Midbrain (tissue), 1 donor: ENCODE measurements at places on chromosomes 5 and 9.

DNA sequence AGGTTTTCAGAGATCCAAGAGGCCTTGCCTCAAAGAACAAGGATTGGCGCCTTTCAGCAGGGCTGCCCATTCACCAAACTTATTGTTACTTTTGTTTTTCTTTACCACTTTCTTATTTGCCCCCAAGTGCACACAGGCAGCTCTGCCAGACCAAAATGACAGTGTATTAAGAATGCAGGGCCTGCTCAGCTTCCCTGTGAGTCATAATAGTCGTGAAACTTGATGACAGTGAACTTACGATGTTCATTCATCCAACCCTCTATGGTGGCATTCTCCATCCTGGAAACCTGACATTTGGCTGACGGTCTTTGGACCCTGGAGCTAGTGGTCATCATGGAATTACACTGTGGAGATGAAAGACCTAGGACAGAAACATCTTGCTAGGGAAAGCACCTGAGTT lies 44.3 kb downstream of the UBE2QL1 start:
- DNase-seq, result no peak

DNA sequence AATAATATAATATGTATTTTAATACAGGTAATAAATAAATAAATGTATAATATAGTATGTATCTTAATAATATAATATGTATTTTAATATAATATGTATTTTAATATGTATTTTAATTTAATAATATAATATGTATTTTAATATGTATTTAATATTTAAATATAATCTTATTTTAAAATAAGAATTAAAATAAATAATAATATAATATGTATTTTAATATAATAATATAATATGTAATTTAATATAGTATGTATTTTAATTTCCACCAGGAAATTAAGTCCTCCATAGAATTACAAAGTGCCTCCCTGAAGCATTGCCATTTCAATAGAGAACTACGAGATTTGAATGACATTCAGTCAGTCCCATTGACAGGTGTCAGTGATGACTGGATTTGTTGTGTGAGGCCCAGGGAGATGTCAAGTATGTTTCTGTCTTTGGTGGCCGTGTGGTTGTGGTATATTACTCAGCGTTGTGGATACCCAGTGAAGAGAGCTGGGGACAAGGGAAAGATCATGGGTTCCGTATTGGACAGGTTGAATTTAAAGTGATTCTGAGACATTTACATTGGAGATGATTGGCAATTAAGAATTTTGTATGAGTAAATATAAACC lies 14.2 kb upstream of the C5orf46 start:
- DNase-seq, result no peak

- no peak for DNase-seq
Observed at GRCh38 chr5:150510460-150511263, 2.7 kb downstream of the NDST1 start.

GRCh38 chr9:106828070-106828469 lies 34.9 kb upstream of the ZNF462 start:
- no peak for DNase-seq

GRCh38 chr5:147830035-147830434 lies 1.4 kb downstream of the SPINK1 start:
- DNase-seq, result no peak

- no peak for DNase-seq
Observed at GRCh38 chr9:18622186-18622836, 148.4 kb downstream of the ADAMTSL1 start.

DNA sequence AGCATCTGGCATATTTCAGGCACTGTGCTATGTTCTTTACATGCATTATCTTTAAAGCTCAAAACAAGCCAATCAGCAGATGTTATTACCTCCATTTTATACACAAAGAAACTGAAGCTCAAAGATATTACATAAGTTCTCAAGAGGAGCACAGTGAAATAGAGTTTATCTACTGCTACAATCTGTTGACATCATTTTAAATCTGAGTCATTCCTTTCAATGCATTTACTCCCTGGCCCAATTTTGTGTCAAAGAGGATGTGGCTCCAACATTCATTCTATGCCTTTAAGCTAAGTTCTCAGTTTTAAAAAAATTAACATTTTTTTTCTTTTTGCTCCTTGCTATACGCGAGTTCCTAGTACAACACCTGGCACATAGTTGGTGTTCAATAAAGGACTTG lies 486.3 kb upstream of the ZNF462 start:
- no peak for DNase-seq

- DNase-seq, result no peak
Observed at GRCh38 chr9:126678989-126679388, 65.3 kb downstream of the LMX1B start.

DNA sequence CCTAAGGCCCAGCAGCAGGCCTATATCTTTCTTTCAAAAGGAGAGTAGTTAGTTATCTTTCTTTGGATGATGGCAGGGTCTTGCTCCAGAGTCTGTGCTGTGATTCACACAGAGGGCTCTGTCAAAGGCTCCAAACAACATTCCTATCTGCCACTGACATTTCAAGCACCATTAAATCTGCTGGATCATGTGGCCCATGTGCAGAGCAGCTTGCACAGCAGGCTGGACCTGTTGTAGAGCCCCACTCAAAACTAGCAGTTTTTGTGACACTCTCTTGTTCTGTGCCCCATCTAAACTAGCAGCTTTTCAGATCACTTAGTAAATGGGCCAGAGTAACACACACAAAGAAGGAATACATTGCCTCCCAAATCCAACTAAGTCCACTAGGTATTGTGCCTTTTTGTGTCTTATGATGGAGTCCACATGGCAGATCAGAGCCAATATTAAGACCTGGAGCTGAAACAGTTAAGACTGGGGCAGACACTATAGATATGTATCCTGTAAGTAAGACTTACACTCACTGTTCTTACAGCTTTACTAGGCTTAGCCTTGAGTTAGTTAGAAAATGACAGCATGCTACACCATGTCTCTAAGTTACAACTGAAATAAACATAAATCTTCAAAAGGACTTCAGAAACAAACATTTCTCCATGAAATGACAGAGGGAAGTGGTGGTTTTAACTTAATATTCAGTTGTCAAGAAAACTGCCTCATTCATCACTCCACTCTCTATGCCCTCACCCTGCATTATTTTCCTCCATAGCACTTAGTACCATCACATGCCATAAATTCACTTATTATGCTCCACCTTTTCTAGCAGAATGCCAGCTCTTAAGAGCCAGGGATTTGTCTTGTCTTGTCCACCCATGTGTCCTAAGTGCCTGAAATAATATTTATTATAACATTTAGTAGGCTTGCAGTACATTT lies 400.9 kb downstream of the RAB3C start:
- no peak for DNase-seq

DNA sequence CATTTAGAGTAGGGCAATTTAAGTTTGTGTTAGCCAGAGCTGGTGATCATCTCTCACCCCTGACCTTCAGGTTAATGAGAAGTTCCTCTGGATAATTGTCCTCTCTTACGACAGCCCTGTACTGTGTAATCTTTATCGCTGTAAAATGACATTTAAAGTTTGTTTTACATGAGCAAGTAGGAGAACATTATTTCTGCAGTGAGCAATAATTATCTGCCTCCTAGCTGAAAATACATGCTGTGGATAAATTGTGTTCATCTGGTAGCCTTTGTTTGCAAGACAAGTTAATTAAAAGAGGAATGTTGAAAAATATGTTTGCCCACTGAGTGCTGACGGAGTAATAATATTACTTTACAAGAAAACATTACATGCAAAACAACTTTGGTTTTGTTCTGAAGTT lies 1083.8 kb upstream of the NUDT12 start:
- no peak for DNase-seq

- DNase-seq, result no peak
Observed at GRCh38 chr5:1176473-1177391, 24.7 kb upstream of the SLC6A19 start.

- no peak for DNase-seq
Observed at GRCh38 chr9:135413461-135413860, 66.1 kb upstream of the PPP1R26 start.

- no peak for DNase-seq
Observed at GRCh38 chr9:14303100-14303499, 10.8 kb downstream of the NFIB start.

GRCh38 chr5:178769617-178770260 lies 39.3 kb upstream of the ZNF354A start:
- DNase-seq, result no peak

GRCh38 chr9:135146766-135147473 lies 59.5 kb downstream of the OLFM1 start:
- peak; percentile 14 for DNase-seq

GRCh38 chr9:20319641-20320337 lies 302.5 kb downstream of the MLLT3 start:
- DNase-seq, result no peak

DNA sequence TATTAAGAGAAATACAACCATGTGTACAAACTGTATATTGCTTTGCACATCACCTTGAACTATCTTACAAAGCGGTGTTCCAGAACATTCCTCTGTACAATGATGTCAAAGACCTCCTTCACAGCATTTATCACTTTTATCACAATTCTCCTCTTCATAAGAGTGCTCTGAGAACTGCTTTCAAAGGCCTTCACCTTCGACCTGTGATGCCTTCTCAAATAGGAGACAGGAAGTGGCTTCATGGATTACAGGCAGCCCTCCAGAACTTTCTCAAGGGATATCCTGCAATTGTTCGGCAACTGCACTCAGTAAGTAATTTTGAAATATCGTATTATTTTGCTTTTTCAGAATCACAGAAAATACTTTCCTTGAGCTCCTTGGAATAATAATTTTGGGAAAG lies 68.0 kb upstream of the IL7R start:
- DNase-seq, result no peak

DNA sequence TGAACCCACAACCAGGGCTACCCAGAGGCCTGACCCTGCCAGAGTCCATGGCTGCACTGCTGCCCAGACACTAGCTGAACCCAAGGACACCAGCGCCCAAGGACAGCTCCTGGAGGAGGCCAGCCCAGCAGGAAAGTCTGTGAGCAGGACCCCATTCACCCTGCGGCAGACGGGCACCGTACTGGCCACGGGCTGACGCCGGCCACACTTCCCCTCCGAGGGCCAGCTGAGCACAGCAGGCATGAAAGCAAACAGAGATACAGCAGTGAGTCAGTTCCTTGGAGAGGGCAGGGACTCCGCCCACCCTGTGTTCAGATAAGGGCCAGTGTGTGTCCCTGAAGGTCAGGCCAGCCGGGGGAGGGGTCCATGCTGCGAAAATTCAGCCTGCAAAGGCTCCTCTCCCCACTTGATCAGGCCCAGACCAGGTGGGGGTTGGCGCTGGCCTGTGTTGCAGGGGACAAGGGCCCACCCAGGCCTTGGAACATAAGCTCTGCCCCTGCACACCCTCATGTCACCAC lies 3.2 kb downstream of the RNF208 start:
- DNase-seq, result no peak

GRCh38 chr9:19551124-19551929 lies 142.5 kb downstream of the ACER2 start:
- DNase-seq, result no peak

DNA sequence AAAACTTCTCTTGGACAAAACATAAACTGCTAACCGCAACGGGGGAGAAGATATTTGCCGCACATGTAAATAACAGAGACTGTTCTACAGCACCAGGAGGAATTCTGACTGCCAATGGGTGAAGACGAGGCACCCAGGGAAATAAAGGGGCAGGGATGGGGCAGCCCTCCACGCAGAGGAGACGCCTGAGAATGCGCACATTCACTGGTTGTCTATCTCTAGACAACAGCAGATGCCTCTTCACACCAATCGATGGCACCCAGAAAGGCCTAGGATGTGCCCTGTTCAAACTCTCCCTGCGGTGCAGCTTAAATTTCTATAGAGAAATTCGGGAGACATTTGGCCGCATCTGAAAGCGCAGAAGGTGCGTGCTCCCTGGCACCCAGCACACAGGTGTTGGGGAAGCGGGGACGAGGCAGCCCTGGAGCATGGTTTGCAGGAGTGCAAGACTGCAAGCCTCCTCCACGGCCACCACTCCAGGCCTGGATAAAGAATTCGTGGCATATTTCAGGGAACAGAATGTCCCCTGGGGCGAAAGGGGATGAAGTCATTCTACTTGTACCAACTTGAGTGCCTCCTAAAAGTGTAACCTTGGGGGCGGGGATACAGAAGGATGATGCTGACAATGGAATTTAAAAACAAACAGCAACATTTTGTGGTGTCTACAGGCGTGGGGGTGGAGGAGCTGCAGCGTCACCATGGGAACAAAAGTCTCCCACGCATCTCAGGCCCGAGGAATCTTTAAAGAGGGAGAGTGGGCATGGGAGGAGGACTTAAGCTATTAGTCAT lies 6.3 kb upstream of the IRX2 start:
- DNase-seq, result no peak

- no peak for DNase-seq
Observed at GRCh38 chr5:135062216-135063055, 28.4 kb upstream of the PITX1 start.

DNA sequence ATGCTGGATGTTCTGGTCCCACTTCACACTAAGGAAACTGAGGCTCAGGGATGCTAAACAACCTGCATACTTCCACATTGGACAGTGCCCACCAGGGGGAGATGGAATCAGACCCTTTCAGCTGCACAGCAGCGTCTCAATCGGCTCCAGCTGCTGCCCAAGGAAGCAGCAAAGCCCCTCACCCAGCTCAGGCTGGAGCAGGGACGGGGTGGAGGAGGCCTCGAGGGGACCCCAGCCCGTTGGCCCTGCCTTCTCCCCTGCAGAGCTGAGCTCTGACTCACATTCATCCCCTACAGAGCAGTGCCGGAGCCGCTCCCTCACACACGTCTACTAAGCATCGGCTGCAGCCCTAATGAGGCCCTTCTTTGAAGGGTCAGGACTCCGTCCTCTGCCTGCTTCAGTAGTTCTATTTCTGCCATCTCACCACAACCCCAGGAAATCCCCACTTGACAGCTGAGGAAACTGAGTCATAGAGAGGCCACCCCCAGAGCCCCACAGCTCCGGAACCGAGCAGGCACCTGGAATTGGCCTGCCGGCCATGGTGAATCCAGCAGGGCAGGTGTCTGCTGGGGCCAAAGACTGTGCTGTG lies 21.5 kb upstream of the SUSD3 start:
- DNase-seq, result no peak
